ENCODE measurements at places on chromosomes 3 and 15. TPM values are rescaled to one million over a fixed set of nuclear protein-coding genes. Genes with fewer than 3 reads are reported as not detected.

- no peaks in the 10 kb centered on the region for H3K36me3 ChIP-seq
- DNase-seq, result no peak
- no peak overlapping the region for H3K4me3 ChIP-seq
- H3K27ac ChIP-seq, result no peak overlapping the region
- no peaks in the 10 kb centered on the region for H3K4me1 ChIP-seq
Observed at GRCh38 chr3:77887611-77888010, 847.7 kb downstream of the ROBO2 start.

DNA sequence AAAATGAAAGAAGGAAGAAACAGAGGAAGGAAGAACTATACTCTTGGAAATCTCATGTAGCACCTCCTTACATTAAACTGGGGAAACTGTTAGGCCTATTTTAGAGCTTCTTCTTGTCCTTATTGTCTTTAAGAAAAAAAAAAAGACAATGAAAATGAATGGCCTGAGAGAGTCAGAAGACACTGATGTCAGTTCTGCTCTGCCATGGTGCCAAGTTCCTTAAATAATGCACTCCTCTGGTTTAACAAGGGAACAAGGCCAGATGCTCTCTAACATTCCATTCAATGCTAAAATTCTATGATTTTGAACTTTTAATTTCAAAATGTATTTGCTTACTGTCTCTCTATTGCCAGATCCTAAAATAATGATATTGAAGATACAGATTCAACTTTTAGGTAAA, 4.4 kb upstream of the MBNL1 start:
- H3K4me3 ChIP-seq, result no peak overlapping the region
- no peaks in the 10 kb centered on the region for H3K36me3 ChIP-seq
- H3K4me1 ChIP-seq, result peaks cover 38% of the 10 kb centered on the region
- no peaks in the 10 kb centered on the region for H3K27me3 ChIP-seq
- H3K27ac ChIP-seq, result no peak overlapping the region

DNA sequence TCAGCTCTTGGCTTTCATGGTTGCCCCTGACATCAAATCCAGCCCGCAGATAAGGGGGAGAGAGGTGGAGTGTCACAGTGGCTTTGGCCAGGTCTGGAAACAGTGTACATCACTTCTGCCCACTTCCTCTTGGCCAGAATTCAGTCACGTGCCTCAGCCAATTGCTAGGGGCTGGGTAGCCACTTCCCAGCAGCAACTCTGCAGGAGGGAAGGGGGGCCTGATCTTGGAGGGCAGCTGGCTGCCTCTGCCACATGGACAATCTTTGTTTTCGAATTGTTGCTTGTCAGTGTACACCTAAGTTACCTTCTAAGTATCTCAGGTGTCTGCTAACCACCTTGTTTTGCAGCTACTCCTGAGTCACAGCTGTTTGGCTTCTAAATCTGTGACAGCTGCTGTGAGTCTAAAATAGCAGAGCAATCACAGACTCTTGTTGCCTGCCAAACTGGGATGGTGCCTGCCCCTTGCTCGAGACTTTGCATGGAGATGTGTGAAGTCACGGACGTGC, 41.0 kb upstream of the LIMD1 start:
- no peaks in the 10 kb centered on the region for H3K4me1 ChIP-seq
- no peak for DNase-seq
- peaks cover 3% of the 10 kb centered on the region for H3K36me3 ChIP-seq
- no peak overlapping the region for H3K27ac ChIP-seq
- no peak overlapping the region for H3K4me3 ChIP-seq
- no peaks in the 10 kb centered on the region for H3K27me3 ChIP-seq

- H3K4me1 ChIP-seq, result peaks cover 5% of the 10 kb centered on the region
- H3K4me3 ChIP-seq, result no peak overlapping the region
Observed at GRCh38 chr3:14150078-14150477, 25.2 kb downstream of the TMEM43 start.

GRCh38 chr15:87743562-87743961, 513.0 kb downstream of the NTRK3 start:
- H3K4me1 ChIP-seq, result no peaks in the 10 kb centered on the region
- no peaks in the 10 kb centered on the region for H3K27me3 ChIP-seq
- H3K27ac ChIP-seq, result no peak overlapping the region
- no peak overlapping the region for H3K4me3 ChIP-seq

DNA sequence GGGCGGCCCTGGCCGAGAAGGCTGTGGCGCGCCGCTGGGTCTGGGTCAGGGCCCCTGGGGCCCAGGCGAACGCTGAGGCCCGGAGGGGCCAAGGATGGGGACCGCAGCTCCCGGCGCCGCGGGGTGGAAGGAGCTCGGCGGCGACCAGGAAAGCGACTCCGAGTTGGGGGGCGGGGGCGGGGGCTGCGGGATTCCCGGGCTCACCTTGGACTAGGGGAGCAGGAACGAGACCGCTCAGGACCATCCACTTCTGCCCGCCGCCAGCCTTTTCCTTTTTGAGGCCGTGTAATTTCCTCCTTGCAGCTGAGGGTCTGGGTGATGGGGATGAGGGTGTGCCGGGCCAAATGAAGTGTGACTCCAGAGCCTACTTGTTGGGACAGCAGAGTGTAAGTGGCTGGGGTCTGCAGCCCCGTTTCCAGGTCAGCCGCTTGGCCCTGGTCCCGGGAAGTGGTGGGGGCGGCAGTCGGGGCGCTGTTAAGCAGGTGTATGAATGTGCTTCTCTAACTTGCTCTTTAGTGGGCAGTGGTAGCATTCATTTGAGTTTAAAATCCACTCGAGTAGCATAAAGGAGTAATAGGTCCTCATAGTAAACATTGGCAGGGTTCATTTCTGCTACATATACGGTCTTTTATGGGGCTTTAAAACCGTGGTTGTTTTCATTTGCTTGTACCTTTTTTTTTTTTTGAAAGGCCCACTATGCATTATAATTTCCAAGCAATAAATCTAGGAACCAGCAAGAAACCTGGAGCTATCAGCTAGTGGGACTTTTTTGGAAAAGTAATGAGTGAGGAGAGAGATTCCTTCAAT, 717 bp downstream of the PXK start:
- peaks cover 40% of the 10 kb centered on the region for H3K4me1 ChIP-seq
- H3K36me3 ChIP-seq, result no peaks in the 10 kb centered on the region
- peak overlapping the region; percentile 49 for H3K27ac ChIP-seq
- peak overlapping the region; percentile 82 for H3K4me3 ChIP-seq
- no peak for DNase-seq

DNA sequence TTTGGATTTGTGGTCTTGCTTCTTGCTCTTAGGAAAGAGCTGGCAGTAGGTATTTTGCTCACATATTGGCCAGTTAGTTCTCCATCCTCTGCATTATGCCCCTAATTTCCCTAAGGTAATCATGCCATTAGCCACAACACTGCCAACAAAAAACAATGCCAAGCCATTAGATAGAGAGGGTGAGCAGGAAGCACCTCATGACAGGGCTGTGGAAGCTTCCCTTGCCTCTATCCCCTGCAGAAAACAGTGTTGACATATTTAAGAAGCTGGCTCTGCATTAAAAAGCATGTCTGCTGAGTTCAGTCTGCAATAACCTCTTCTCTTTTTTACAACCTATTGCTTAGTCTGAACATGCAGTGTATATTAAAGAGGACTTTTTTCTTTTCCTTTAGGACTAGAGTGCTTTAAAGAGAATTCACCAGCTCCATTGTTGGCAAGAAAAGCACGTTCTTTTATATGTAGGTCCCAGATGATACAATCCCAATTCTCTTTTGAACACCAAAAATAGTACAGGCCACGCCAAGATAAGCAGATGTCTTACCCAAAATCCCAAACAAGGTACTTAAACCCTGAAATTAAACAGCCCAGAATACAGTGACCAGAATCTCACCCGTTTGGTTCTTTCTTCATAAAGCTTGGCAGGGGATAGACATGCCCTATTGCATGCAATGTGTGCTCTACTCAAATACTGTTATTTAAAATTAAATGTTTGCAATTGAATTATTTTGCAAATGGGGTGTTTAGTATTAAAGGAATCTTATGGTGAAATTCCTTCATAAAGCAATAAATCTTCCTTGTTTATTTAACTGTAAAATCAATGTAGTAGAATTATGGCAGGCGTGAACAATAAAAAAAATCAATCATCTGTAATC, 93.7 kb upstream of the UBE3A start:
- H3K27ac ChIP-seq, result no peak overlapping the region
- no peak for DNase-seq
- H3K4me3 ChIP-seq, result no peak overlapping the region

GRCh38 chr3:75342425-75342824, 321.7 kb upstream of the FRG2C start:
- no peak overlapping the region for H3K4me3 ChIP-seq
- peaks cover 8% of the 10 kb centered on the region for H3K27me3 ChIP-seq
- no peaks in the 10 kb centered on the region for H3K4me1 ChIP-seq
- no peak for DNase-seq
- no peak overlapping the region for H3K27ac ChIP-seq

DNA sequence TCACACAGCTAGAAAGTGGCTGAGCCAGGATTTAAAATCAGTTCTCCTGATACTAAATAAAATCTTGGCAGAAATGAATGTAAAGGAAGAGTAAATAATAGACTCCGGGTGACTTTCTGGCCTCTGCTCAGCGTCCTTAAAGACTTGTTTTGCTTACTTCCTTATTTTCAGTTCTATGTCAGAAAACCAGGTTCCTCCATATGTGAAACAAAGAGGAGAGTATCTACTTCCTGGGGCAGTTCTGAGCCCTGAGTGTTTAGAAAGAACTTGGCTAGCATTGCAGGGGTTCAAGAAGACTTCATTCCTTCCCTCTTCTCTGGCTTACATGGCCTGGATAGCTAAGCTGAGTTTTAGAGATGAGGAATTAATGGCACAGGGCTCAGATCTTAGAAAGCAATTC, 222.8 kb upstream of the TLE3 start:
- no peak for DNase-seq
- no peaks in the 10 kb centered on the region for H3K36me3 ChIP-seq
- no peaks in the 10 kb centered on the region for H3K4me1 ChIP-seq
- H3K4me3 ChIP-seq, result no peak overlapping the region
- H3K27ac ChIP-seq, result no peak overlapping the region
- H3K27me3 ChIP-seq, result no peaks in the 10 kb centered on the region

DNA sequence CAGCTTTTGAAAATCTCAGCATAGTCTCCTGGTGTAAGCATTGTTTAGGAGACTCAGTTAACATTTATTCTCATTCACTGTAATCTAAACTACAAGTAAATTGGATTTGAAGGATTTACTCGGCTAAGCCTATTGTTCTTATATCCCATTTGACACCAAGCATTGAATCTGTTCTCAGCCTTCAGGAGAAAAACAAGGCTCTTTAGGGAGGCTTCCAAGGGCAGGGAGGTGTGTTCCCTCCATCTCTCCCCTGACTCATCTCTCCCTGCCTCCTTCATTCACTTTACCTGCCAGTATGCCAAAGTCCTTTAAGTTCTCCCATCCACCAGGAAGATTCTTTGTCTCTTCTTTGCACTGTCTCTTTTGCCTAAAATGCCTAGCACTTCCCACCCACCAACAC, 347.8 kb downstream of the MFSD1 start:
- no peak for DNase-seq
- H3K4me1 ChIP-seq, result no peaks in the 10 kb centered on the region
- H3K4me3 ChIP-seq, result no peak overlapping the region
- no peaks in the 10 kb centered on the region for H3K27me3 ChIP-seq
- no peaks in the 10 kb centered on the region for H3K36me3 ChIP-seq

GRCh38 chr15:93362821-93363220, 273.8 kb upstream of the RGMA start:
- DNase-seq, result no peak
- no peaks in the 10 kb centered on the region for H3K36me3 ChIP-seq
- H3K4me1 ChIP-seq, result no peaks in the 10 kb centered on the region
- H3K27me3 ChIP-seq, result peaks cover 30% of the 10 kb centered on the region
- no peak overlapping the region for H3K27ac ChIP-seq

- DNase-seq, result no peak
- no peaks in the 10 kb centered on the region for H3K36me3 ChIP-seq
- H3K27me3 ChIP-seq, result no peaks in the 10 kb centered on the region
- no peaks in the 10 kb centered on the region for H3K4me1 ChIP-seq
- H3K4me3 ChIP-seq, result no peak overlapping the region
Observed at GRCh38 chr3:106167728-106168127, 298.9 kb upstream of the CBLB start.

DNA sequence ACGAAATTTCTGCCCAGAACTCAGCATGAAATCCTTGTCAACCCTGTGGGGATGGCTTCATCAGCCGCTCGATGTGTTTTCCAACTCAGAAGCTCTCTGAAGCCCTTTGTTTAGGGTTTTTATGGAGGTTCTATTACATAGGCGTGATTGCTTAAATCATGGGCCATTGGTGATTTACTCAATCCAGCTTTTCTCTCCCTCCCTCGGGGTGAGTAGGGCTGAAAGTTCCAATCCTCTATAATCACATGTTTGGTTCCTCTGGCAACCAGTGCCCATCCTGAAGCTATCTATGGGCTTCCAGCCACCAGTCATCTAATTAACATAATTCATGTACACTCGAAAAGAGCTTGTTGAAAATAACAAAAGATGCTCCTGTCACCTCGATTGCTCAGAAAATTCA, 51.6 kb downstream of the GATM start:
- H3K4me1 ChIP-seq, result peaks cover 28% of the 10 kb centered on the region
- H3K27me3 ChIP-seq, result no peaks in the 10 kb centered on the region
- DNase-seq, result no peak

- no peaks in the 10 kb centered on the region for H3K36me3 ChIP-seq
- no peaks in the 10 kb centered on the region for H3K27me3 ChIP-seq
- no peak overlapping the region for H3K4me3 ChIP-seq
- no peak overlapping the region for H3K27ac ChIP-seq
- DNase-seq, result no peak
Observed at GRCh38 chr3:160780245-160780644, 24.2 kb downstream of the PPM1L start.

DNA sequence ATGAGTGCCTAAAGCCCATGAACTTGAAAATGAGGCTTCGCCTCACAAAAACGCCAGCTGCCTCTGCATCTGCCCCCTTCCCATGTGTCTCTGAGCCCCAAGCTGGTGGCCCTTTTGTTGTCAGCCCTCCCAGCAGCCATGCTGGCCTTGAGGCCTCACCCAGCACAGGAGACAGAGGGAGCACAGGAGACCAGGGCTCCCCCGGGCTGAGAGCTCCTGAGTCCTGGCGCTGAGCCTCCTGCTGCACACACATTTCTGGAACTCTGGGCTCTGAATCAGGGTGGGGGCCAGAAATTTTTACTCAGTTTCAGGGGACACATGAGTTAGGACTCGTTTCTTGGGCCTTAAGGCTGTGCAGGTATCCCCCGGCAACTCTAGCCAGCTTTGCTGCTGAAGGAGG, 56.4 kb upstream of the ACAD9 start:
- H3K4me3 ChIP-seq, result no peak overlapping the region
- no peak overlapping the region for H3K27ac ChIP-seq
- no peak for DNase-seq
- H3K36me3 ChIP-seq, result 0 out of 2 replicates have a peak, but pooled peaks cover 1% of the 10 kb centered on the region

- DNase-seq, result no peak
- no peaks in the 10 kb centered on the region for H3K36me3 ChIP-seq
- no peaks in the 10 kb centered on the region for H3K27me3 ChIP-seq
- no peak overlapping the region for H3K27ac ChIP-seq
- peaks cover 4% of the 10 kb centered on the region for H3K4me1 ChIP-seq
Observed at GRCh38 chr15:53226559-53226958, 436.4 kb upstream of the ONECUT1 start.

MEIS2 gene
- 12.6 TPM for total RNA-seq

CCR8 gene
- total RNA-seq, result not detected

MYL3 gene
- not detected for total RNA-seq

MME gene
- total RNA-seq, result not detected

SPRED1 gene
- 9.4 TPM for total RNA-seq

MESP2 gene
- not detected for total RNA-seq

CATSPER2 gene
- 0.53 TPM for total RNA-seq

HIGD1A gene
- 379 TPM for total RNA-seq

NFKBIZ gene
- 5.5 TPM for total RNA-seq

CA12 gene
- 0.08 TPM for total RNA-seq
